ENCODE measurements at places on chromosomes 11 and 22. TPM values are rescaled to one million over a fixed set of nuclear protein-coding genes. Genes with fewer than 3 reads are reported as not detected.

The LMO1 gene
- total RNA-seq = not detected

The TMPRSS5 gene
- 0.51 TPM for total RNA-seq

The MMP11 gene
- total RNA-seq = 0.46 TPM

The FLRT1 gene
- total RNA-seq = 0.19 TPM

The BIRC3 gene
- total RNA-seq = 123 TPM

The IL17REL gene
- 0.36 TPM for total RNA-seq

The ZC3H7B gene
- total RNA-seq = 52.4 TPM

The FOSL1 gene
- 11.9 TPM for total RNA-seq

The EMID1 gene
- 0.14 TPM for total RNA-seq

The IL10RA gene
- total RNA-seq = 123 TPM

The CABP4 gene
- total RNA-seq = 10.4 TPM

The SEC14L6 gene
- not detected for total RNA-seq

The OLFML1 gene
- total RNA-seq = not detected

The TRIM29 gene
- total RNA-seq = not detected

The UBQLN3 gene
- total RNA-seq = not detected

The MUC15 gene
- not detected for total RNA-seq

The KCNK7 gene
- total RNA-seq = 0.34 TPM

The GGT1 gene
- 47.6 TPM for total RNA-seq

The PEX16 gene
- 46.8 TPM for total RNA-seq

The RAC2 gene
- 620 TPM for total RNA-seq

The SYT9 gene
- total RNA-seq = not detected

The OR51I1 gene
- not detected for total RNA-seq

The YPEL4 gene
- total RNA-seq = 1.1 TPM

The MIOX gene
- total RNA-seq = 3.4 TPM

The OVOL1 gene
- 0.16 TPM for total RNA-seq

The APOL5 gene
- total RNA-seq = not detected

The ACRV1 gene
- total RNA-seq = not detected

The ALKBH3 gene
- 81.7 TPM for total RNA-seq

The C22orf31 gene
- not detected for total RNA-seq

The TECTA gene
- 0.34 TPM for total RNA-seq

The CARD18 gene
- total RNA-seq = not detected

The SCGB1C1 gene
- not detected for total RNA-seq

The RFPL1 gene
- not detected for total RNA-seq

The OR52E8 gene
- not detected for total RNA-seq

The RGL4 gene
- total RNA-seq = 22.9 TPM

The SLC17A6 gene
- total RNA-seq = not detected

The RAB39A gene
- total RNA-seq = not detected

The TSSK2 gene
- total RNA-seq = not detected

The PRODH gene
- 0.76 TPM for total RNA-seq

The SHISA8 gene
- total RNA-seq = 3.2 TPM

The PATE2 gene
- 0.14 TPM for total RNA-seq

The POU2AF2 gene
- not detected for total RNA-seq

The SHISAL1 gene
- total RNA-seq = not detected

The UPK3A gene
- not detected for total RNA-seq

The KRTAP5-8 gene
- not detected for total RNA-seq

The CCS gene
- 38.5 TPM for total RNA-seq

The OR4P4 gene
- not detected for total RNA-seq

The C11orf52 gene
- not detected for total RNA-seq

The TREH gene
- not detected for total RNA-seq

The BRD1 gene
- 42.3 TPM for total RNA-seq

The KCNQ1 gene
- 11.4 TPM for total RNA-seq

The PHLDB1 gene
- total RNA-seq = 3.6 TPM

The E2F8 gene
- total RNA-seq = 21.1 TPM

The BTBD18 gene
- total RNA-seq = not detected

The ALG8 gene
- total RNA-seq = 47.9 TPM

The ACTN3 gene
- total RNA-seq = 0.32 TPM

The KIAA0930 gene
- total RNA-seq = 26.4 TPM

The DYNC2H1 gene
- total RNA-seq = 2.2 TPM

The PDGFD gene
- 0.05 TPM for total RNA-seq

The STX5 gene
- 70.1 TPM for total RNA-seq
